Tibial artery (tissue), 4 donors: ENCODE measurements at places on chromosomes 4 and X.

GRCh38 chr4:7772711-7773385, 166.8 kb downstream of the AFAP1 start:
- no peak overlapping the region for H3K4me3 ChIP-seq
- H3K27ac ChIP-seq, result no peak overlapping the region
- H3K36me3 ChIP-seq, result peaks cover 89% of the 10 kb centered on the region
- DNase-seq, result peak; percentile 64

DNA sequence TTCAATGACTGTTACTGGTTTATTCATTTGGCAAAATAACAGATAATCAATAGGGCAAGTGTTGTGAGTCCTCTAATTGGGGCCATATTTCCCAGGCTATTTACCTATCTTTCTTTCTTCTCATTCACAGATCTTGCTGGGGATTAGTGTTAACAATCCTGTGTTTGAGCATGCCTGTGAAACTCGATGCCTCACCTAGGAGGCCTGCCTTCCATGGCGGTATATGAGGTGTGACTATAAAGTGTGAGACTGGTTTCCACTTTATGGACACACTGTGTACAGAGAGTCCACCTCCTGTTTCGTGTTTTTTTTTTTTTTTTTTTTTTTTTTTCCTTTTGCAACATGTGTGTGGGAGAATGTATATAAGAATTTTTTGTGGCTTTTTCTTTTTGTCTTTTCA, 199.3 kb downstream of the BMPR1B start:
- no peak overlapping the region for H3K4me3 ChIP-seq
- no peak for DNase-seq
- H3K36me3 ChIP-seq, result no peaks in the 10 kb centered on the region
- H3K4me1 ChIP-seq, result peaks cover 3% of the 10 kb centered on the region
- H3K27ac ChIP-seq, result no peak overlapping the region

DNA sequence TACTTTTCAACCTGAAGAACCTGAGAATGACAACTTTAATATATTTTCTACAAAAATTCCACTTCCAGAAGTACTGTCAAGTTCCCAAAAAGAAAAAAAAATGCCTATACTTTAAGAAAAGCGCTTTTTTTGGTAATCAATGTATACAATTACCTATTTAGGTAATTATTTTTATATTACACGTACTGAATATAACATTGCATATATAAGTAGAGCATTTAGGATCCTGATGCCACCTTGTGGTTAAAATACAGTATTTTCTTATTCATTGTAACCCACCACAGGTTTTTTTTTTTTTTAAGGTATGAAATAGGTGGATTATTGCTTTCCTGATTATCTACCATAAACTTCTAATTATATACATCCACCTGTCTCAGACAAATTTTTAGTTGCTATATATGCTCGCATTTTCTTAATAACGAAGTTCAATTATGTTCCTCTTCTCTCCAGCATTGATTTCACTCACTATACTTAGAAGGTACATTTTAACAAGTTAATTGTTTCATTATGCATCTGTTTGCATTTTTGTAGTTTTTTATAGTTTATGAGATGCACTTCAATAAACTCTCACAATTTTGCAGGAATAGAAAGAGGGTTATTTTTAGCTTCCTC, 5.2 kb downstream of the MAP9 start:
- no peak overlapping the region for H3K4me3 ChIP-seq
- DNase-seq, result no peak
- H3K27me3 ChIP-seq, result no peaks in the 10 kb centered on the region
- no peaks in the 10 kb centered on the region for H3K36me3 ChIP-seq

GRCh38 chrX:33726281-33727160, 405.6 kb downstream of the FAM47A start:
- H3K27ac ChIP-seq, result peak overlapping the region; percentile 76
- H3K4me3 ChIP-seq, result peak overlapping the region; percentile 57
- H3K27me3 ChIP-seq, result no peaks in the 10 kb centered on the region
- no peaks in the 10 kb centered on the region for H3K36me3 ChIP-seq
- DNase-seq, result peak; percentile 60

DNA sequence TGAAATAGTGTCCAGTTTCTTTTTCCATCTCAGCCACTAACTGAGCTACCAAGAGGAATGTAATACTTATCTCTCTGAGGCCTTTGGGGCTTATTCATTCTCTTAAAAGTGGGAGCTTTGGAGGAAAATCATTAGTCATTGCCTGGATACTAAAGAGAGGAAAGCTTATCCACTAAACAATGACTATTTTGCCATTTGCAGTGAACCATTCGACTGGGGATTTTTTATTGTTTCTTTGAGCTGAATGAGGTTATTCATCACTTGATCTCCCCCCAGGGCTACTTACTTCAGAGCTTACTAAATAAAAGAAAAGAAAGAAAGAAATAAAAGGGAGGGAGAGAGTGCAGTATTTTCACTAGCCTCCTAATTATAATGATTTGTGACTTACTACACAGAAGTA, 1329.5 kb upstream of the TENM3 start:
- no peak for DNase-seq
- H3K36me3 ChIP-seq, result no peaks in the 10 kb centered on the region
- H3K27ac ChIP-seq, result no peak overlapping the region
- no peaks in the 10 kb centered on the region for H3K4me1 ChIP-seq
- no peak overlapping the region for H3K4me3 ChIP-seq

GRCh38 chrX:10972706-10973105, 138.4 kb upstream of the HCCS start:
- H3K36me3 ChIP-seq, result no peaks in the 10 kb centered on the region
- H3K4me1 ChIP-seq, result peaks cover 4% of the 10 kb centered on the region
- H3K27ac ChIP-seq, result no peak overlapping the region
- DNase-seq, result no peak

DNA sequence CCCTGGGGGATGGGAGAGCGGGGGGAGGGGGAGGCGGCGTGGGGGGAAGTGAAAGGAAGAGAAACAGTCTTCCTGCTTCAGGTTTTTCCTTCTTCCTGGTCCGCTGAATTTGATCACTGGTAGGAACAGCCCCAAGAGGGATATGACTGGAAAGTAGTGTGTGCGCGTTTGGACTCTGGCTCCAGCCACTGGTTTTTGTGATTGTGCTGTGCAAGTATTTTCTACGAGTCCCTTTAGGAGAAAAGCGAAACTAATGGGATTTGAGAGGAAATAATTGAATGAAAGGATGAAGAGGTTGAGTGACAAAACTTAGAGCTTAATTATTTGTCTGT, 836 bp downstream of the PRRG1 start:
- DNase-seq, result no peak
- H3K4me1 ChIP-seq, result no peaks in the 10 kb centered on the region
- no peaks in the 10 kb centered on the region for H3K27me3 ChIP-seq
- H3K4me3 ChIP-seq, result peak overlapping the region; percentile 67

- H3K27me3 ChIP-seq, result no peaks in the 10 kb centered on the region
- H3K4me3 ChIP-seq, result no peak overlapping the region
- no peak for DNase-seq
- no peaks in the 10 kb centered on the region for H3K36me3 ChIP-seq
These were observed 356.4 kb downstream of the KLHL4 start for GRCh38 chrX:87874043-87874442.

GRCh38 chr4:98542011-98542410, 116.4 kb downstream of the TSPAN5 start:
- no peak overlapping the region for H3K4me3 ChIP-seq
- H3K27ac ChIP-seq, result no peak overlapping the region
- DNase-seq, result no peak
- no peaks in the 10 kb centered on the region for H3K27me3 ChIP-seq
- H3K4me1 ChIP-seq, result no peaks in the 10 kb centered on the region

- no peak for DNase-seq
- no peak overlapping the region for H3K4me3 ChIP-seq
- no peak overlapping the region for H3K27ac ChIP-seq
- H3K27me3 ChIP-seq, result no peaks in the 10 kb centered on the region
- H3K4me1 ChIP-seq, result peaks cover 5% of the 10 kb centered on the region
These were observed 14.0 kb downstream of the DIPK2B start for GRCh38 chrX:45186643-45187026.

DNA sequence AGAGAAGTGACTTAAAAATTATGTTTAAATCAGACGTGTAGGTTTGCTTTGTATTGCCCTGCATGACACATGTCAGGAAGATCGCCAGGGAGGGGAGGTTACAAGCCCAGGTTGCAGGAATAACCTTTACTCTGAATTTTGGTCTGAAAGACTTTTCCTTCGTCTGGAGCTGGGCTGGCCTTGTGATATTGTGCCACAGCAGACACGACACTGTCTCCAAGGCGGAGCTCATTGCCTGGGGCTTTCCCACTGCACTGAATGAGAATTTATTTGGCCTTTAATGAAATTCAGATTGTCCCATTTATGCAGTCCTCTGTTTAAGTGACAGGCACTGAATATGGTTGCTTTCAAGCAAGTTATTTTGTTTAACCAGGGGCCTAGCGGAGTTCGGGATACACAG, 45.1 kb downstream of the RHOH start:
- no peak overlapping the region for H3K4me3 ChIP-seq
- no peak overlapping the region for H3K27ac ChIP-seq
- no peaks in the 10 kb centered on the region for H3K36me3 ChIP-seq
- H3K4me1 ChIP-seq, result no peaks in the 10 kb centered on the region
- H3K27me3 ChIP-seq, result no peaks in the 10 kb centered on the region

GRCh38 chr4:118803253-118803652, 32.7 kb downstream of the SEC24D start:
- DNase-seq, result no peak
- H3K27me3 ChIP-seq, result no peaks in the 10 kb centered on the region
- H3K4me1 ChIP-seq, result peaks cover 7% of the 10 kb centered on the region

DNA sequence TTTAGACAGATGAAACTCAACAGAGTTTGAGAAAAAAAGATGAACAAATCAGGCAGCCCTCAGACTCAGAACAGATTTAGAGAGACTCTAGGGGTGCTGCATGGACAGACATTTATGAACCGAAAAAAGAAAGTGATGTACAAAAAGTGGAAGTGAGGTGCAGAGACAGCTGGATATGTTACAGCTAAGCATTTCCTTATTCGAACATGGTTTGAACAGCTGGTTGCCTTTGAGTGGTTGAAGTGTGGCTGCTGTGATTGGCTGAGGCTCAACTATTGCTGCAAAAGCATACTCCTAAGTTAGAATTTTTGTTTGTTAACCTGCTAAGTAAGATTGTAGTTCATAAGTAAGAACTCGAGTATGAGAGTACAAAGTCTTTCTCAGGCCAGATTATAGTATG, 331.5 kb upstream of the PABPC4L start:
- peak overlapping the region; percentile 15 for H3K27ac ChIP-seq
- no peak for DNase-seq
- no peaks in the 10 kb centered on the region for H3K36me3 ChIP-seq
- H3K4me1 ChIP-seq, result no peaks in the 10 kb centered on the region

DNA sequence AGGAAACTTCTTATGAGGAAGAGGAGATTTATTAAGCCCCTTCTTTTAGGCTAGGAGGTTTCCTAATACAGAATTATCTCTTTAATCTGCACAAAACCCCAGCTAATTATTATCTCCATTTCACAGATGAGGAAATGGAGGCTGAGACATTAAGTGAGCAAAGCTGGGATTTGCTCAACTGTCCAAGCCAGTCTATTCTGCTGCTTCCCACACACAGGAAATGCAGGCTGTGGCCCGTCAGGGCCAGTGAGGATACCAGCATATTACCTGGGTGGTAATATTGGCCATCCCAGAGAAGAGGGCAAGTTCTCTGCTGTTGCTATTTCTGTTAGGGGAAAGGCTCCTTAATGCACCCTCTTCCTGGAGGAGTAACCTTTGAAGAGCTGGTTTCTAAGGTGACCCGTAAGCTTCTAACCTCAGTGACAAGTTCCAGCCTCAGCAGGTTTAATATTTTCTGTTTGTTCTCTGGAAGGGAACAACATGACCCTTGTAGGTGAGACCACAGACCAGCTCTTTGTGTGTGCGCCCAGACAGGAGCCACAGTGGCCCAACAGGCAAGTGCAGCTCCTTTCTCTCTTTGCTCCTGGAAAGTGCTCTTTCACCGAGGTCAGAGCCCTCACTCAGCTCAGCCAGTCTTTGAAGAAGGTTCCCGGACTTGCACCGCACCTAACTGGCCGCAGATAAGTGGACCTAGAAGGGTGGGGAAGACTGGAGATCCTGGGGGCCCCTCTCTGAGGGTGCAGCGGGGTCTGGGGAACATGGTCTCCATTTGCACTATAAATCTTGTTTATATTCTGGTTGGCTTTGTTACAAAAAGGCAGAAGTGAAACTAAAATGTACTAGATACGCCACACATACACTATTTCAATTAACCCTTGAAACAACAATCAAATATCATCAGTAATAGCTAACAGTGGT, 35.5 kb downstream of the TBC1D9 start:
- H3K36me3 ChIP-seq, result no peaks in the 10 kb centered on the region
- H3K4me3 ChIP-seq, result no peak overlapping the region
- no peak for DNase-seq
- no peak overlapping the region for H3K27ac ChIP-seq
- H3K4me1 ChIP-seq, result peaks cover 27% of the 10 kb centered on the region
